Activated naive CD4-positive, alpha-beta T cell treated with anti-CD3 and anti-CD28 coated beads for 36 hours (primary cell): ENCODE measurements at places on chromosomes 11 and 22.
A peak's percentile ranks its signal among the peaks of the same experiment; 100 is the strongest.

DNA sequence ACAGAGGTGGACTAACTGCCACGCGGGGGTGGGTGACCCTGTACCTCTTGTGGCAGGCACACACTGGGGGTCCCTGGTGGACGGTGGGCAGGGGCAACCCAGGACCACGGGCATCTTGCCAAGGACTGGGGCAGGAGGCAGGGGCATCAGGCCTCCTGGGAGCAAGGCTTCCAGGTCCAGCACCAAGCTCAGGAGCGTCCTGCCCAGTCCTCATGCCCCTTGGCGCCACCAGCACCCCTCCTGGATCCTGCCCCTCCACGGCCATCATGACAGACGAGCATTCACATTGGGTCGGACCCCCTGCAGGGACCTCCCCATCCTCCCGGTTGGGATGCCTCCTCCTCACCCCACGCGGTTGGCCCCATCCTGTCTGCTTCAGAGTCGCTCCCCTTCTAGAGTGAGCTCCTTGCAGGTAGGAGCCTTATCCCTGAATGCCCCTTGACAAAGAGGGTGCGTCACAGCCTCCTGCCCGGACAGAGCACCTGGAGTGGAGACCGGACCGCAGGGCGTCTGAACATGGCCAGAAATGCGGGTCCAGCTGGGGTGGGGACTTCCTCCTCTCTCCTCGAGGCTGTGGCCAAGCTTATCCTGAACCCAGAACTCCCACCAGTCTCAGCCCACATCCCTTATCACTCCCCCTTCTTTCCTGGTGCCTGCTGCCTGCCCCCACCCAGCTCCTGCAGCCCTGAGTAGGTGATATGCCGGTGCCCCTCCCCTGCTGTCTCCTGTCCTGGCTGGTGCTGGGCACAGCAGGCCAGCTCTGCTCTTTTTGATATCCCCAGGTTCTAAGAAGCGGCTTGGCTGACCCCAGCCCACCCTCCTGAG, 40.3 kb downstream of the IGF2 start:
- DNase-seq = no peak

DNA sequence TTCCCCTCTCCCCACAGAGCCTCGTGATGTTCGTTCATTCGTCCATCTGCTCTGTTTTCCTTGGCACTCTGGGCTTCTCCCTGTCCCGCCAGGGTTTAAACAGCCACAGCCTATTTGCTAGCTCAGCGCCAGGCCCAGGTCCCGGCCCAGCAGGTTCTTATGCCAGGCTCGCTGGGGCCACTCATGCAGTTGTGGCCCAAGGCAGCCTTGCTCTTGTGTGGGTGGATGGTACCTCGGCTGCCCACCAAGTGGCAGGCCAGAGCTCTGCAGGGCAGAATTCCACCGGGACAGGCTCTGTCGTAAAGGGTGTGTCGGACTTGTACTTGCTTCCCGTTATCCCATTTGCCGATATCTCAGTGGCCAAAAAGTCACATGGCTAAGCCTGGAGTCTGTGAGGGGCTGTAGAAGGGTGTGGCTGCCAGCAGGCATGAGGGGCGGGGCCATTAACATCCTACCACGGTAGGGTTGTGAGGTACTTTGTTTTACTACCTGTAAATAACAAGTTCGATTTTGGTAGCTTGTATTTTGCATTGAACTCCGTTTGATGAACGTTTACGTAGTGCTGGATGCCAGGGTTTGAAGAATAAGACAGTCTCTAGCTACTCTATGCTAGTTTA, 7.9 kb downstream of the FAM118A start:
- DNase-seq = no peak

- DNase-seq = peak; percentile 28
These were observed 383 bp upstream of the TMEM223 start for GRCh38 chr11:62792202-62792575.

DNA sequence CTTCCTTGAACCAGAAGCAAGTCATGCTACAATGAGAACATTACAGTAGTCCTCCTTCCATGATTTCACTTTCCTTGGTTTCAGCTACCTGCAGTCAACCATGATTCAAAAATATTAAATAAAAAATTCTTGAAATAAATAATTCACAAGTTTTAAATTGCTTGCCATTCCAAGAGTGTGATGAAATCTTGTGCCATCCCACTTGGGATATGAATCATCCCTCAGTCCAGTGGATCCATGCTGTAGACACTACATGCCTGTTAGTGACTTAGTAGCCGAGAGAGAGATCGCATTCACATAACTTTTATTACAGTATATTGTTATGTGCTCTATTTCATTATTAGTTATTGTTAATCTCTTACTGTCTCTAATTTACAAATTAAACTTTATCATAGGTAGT, 6.0 kb downstream of the HOATZ start:
- DNase-seq = no peak

GRCh38 chr11:94151903-94152677, 23.4 kb downstream of the PANX1 start:
- peak; percentile 62 for DNase-seq

DNA sequence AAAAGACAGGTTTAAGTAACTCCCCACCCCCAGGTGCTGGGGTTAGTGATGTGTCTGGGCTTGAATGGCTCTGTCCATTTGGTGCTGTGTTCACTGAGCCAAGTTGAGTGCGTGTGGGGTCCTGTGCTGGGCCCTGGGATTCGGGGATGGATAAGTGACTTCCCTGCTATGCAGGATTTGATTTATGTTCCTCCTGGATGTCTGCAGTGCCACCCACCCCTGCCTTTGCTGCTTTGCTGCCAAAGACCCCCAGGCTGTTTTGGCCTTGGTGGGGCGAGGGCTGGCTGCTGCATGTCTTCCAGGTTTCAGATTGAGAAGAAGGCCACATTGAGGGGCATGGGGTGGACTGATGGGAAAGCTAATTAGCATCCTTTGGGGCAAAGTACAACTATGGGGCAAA, 77.9 kb upstream of the PARVG start:
- no peak for DNase-seq

GRCh38 chr22:25840167-25840566, 98.2 kb downstream of the MYO18B start:
- no peak for DNase-seq

GRCh38 chr11:43521471-43521870, 159.1 kb upstream of the HSD17B12 start:
- DNase-seq = no peak

DNA sequence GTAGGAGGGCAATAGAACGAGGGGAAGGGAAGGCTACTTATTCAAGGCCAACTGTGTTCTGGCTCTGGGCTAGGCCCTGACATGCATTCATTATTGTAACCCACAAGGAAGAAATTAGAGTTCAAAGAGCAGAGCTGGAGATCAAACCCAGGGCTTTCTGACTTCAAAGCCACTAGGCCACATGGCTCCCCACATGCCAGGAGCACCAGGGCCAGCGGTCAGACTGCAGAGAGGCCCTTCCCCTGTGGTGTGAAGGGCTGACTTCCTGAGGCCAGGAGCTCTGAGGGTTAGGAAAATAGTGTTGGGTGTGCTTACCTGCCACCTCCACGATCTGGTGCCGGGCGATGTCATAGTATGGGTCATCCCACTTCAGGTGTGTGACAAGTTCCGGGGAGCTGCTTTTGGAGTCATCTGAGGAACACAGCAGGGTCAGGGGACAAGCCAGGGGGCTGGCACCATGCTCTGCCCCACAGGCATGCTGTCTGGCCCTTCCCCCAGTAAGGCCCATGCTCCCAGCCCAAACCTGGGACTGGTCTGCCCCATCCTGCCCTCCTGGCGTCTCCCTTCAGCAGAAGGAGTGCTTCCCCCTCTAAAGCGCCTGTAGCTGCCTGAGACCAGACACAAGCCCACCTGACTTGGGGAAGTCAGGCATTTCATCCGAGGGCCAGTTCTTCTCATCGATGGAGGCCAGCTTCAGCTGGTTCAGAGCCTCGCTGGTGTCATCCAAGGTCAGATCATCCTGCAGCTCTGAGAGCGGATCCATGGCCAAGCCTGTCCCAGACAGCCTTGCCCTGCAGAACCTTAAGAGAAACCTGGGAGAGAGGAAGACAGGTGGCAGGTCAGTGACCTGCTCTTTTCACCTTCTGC, 4.8 kb downstream of the ARHGAP1 start:
- no peak for DNase-seq

DNA sequence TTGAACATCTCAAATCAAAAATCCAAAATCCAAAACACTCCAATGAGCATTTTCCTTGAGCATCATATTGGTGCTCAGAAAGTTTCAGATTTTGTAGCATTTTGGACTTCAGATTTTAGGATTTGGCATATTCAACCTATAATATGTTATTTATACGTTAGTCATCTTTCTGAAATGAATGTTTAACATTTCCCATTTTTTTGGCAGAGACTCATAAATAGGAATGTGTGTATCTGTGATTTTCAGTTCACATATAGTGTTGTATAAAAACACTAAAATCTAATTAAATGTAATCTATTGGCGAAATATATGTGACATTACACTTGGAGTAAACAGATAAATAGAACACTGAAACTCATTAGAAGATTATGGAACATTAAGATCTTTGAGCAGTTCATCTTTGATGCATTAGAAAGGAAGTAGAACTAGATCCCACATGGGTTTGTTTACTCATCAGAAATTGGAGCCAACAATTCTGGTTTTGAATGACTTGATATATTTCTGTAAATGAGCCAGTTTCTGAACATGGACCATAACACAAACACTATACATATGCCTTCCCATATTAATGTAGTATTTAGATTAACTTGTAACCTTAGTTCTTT, 153.1 kb downstream of the UVRAG start:
- DNase-seq = no peak

- peak; percentile 88 for DNase-seq
These were observed 10.4 kb upstream of the HIKESHI start for GRCh38 chr11:86291466-86292262.

- DNase-seq = no peak
These were observed 30.5 kb downstream of the NFAM1 start for GRCh38 chr22:42401535-42402334.

- no peak for DNase-seq
These were observed 9.4 kb downstream of the TREH start for GRCh38 chr11:118670063-118670462.

DNA sequence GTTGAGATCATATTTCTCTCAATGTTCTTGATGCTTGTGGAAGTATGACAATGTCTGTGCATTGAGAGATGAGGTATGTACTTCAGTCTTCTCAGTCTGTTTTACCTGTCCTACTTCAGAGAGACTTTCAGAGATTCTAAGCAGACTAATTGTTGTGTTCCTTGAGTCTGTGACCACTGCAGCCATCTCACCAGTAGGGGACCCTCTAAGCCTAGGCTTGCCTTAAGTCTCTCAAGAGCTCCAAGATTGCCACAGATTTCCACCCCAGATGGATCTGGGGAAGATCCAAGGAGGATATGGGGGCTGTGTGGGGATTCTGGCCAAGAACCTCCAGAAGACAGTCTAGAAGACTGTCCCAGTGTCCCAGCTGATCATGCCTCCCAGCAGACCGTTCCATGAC, 179.9 kb upstream of the PLET1 start:
- no peak for DNase-seq

DNA sequence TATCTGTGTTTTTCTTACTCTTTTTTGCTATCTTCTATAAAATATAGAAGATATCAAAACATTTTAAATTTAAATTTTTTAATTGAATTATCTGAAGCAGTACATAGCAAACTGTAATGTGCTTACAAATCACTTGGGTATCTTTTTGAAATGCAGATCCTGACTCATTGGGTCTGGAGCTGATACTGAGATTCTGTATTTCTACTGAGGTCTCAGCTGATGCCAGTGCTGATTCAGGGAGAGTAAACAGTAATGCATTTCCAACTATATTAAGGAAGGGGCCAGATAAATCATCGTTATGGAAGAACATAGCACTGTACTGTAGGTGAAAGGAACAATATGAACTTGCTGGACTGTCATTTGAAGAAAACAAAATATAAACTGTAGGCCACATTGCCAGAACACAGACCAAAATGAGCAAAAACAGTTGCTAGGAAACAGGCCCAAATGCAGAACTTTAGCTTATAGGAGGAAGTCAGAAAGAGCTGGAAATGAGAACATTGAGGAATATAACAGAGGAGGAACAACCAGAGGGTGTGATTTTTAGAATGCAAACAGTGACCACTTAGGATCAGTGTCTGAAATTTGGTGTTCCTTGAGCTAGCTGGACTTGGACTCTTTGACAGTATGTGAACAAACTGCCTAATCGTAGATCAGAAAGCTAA, 3.3 kb downstream of the ARL14EP start:
- DNase-seq = no peak

- no peak for DNase-seq
These were observed 36.1 kb downstream of the LARGE1 start for GRCh38 chr22:33883961-33884808.

DNA sequence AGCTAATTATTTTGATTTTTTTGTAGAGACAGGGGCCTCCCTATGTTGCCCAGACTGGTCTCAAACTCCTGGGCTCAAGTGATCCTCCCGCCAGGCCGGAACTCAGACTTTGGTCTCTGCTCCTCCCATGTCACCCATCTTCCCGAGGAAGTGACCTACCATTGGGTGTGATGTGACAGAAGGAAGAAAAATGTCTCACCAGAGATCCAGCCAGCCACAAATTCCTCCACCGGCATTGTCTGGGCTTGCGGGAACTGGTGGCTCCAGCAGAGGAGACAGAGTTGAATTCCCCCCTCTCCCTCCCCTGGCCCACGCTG, 772 bp downstream of the SLC25A45 start:
- DNase-seq = peak; percentile 66

DNA sequence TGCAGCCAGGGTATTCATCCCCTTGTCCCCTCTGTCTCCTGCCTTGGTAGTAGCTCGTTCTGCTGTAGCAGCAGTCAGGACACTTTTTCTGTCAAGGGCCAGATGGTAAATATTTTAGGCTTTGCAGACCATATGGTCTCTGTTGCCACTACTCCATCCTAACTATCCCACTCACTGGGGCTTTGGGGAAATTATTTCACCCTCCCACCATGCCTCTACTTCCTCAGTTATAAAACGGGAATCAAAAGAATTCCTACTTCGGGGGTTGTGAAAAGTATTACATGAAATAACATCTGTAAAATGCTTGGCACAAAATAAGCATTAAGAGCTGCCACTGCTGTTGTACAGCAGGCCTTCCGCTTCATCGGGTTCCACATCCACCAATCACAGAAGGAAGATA, 89.9 kb upstream of the LDLRAD3 start:
- DNase-seq = no peak

GRCh38 chr11:41309716-41310115, 149.7 kb downstream of the LRRC4C start:
- DNase-seq = no peak
